Cerebellar nuclear complex (tissue), 1 donor: ENCODE measurements at places on chromosomes 3 and 15.

GRCh38 chr3:48544141-48544540 is 12.5 kb downstream of the PFKFB4 start:
- DNase-seq: no peak

GRCh38 chr3:141330235-141330634 is 38.1 kb upstream of the ZBTB38 start:
- no peak for DNase-seq

DNA sequence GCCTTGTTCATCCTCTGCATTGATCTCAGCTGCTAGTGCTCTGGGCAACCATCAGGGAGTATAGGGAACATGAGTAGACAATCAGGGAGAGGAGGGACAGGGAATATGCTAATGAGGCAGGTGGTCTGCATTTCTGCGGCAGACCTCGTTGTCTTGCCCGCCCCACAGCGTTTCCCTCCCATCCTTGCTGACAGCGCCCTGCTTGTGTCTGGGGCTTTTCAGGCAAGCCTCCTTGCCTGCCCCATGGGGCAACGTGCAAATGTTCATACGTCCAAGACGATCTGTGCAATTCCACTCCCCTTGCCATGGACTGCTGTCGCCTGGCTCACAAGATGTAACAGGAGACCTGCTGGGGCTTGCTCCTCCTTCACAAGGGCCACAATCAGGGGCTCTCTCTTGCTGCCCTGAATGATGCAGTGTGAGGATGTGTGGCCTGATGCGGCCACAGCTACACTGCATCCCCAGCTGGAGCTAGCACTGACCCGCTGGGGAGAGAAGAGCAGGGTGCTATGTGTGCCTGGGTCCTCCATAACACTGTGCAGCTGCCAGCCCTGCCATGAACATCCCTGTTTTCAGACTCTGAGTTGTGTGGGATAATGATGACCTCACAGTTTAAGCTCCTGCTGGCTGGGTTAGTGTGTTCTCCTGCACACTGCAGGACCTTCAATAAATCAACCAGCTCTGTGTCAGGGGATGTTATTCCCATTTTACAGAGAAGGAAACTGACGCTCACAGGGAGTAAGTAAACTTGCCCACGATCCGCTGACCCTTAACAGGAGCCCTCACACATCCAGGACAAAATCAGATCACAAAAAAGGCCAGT is 211.3 kb downstream of the KLF13 start:
- DNase-seq: no peak

GRCh38 chr3:141178026-141178425 is 53.6 kb upstream of the PXYLP1 start:
- DNase-seq: no peak

DNA sequence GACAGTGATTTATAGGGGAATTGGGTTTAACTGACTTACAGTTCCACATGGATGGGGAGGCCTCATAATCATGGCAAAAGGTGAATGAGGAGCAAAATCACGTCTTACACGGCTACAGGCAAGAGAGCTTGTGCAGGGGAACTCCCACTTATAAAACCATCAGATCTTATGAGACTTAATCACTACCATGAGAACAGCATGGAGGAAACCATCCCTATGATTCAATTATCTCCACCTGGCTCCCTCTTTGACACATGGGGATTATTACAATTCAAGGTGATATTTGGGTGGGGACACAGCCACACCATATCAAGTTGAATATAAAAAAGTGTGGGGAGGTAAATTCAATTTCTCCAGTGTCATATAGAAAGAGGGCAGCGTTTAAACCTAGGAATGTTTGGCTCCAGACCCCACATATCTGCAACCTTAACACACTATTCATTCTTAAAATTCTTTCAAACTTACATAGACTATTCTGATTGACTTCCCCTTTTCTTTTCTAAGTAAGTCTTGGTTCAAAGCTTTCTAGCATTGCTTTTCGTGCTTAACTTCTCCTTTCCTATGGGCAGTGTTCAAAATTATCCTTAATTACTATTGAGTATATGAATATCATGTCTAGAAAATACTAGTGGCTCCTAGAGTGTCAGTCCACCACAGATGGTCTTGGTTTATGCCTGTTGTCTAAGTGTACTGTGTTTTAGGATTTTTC is 446.7 kb upstream of the GBE1 start:
- no peak for DNase-seq

DNA sequence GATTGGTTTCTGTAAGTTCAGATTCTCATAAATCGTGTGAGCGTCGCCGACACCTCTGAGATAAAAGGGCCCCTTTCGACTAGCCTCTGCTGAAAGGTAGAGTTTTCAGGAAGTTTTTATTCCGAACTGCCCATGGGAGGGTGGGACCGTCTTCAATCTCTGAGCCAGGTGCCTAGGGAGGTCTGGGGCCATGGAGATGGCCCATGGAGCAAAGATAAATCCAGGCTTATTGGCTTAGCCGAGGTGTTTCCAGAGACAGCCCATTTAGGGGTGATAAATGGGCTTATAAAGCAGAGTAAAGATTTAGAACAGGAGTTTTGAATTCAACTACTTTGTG is 442 bp downstream of the QTRT2 start:
- no peak for DNase-seq
